Retina (tissue), 1 donor: ENCODE measurements at places on chromosomes 7 and 10.

DNA sequence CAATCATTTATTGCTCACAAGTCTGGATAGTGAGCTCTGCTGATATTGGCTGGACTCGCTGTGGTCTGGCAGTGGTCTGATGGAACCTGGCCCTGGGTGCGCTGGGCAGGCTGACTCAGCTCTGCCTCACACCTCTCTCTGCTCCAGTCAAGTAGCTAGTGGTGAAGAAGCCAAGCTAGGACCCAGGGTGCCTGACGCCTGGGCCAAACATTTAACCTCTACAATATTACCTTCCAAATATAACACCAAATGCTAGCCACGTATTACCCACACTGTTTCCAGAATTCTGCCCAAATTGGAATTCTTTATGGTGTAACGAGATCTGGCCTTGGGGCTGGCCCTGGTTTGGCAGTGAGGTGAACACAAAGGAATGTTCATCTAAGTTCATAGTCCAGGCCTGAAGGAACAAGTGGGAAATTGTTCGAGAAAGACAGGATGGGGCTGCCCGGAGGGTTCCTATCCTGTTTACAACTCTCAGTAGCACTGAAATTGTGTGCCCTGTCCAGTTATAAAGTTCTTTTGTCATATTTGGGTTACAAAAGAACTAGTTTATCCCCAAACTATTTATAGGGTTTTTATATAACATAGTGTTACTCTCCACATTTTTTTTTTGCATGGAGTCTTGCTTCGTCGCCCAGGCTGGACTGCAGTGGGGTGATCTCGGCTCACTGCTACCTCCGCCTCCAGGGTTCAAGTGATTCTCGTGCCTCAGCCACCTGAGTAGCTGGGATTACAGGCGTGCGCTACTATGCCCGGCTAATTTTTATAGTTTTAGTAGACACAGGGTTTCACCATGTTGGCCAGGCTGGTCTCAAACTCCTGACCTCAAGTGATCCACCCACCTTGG, 16.3 kb downstream of the OR2AE1 start:
- DNase-seq, result no peak

DNA sequence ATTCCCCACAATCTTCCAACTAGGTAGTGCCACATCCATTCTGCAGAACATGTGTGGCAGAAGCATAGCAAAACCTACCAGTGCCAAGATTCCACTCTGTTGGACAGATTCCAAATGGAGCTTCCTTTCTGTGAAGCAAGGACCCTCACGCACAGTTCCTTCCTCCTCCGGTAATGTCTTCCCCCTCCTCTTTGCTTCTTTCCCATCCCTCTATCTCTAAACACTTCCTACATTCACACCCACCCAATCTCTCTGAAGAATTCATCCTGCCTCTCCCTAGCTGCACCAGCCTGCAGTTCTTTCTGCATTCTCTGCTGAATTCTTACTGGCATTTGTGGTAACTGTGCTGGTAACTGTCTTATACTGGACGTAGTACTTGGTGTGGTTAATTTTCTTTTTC, 124.9 kb downstream of the RNLS start:
- DNase-seq, result no peak

- no peak for DNase-seq
Observed at GRCh38 chr7:10657201-10657600, 316.5 kb upstream of the PHF14 start.

DNA sequence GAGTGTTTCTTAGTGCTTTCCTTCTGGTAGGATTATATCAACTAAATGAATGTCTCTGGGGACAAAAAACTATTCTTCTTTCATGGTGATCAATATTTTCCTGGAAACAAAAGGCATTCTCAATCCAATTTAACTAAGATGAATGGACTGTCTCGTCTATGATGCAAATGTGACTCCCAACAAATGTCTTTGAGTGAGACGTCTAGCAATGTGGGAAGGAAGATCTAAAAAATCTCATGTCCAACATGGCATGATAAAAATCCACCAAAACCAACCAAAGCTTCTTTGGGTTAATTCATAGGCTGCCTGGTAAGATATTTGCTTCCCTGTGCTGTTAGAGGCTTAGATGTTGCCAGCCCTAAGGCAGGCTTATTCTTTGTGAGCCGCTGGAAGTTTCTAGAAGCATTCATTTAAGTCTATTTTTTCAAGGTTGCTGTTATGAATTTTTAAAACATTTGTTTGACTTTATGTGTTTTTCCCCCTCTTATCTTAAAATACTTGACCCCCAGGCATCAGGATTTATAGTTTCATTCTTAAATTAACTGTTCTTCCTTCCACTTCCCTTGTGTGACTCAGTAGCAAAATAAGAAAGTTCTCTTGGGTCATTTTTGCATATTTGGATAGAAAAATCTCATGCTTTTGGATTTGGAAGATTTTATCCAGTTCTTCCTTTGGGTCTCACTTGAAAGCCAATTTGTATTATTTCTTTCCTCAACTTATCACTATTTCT, 156.3 kb downstream of the NRP1 start:
- no peak for DNase-seq

- DNase-seq, result no peak
Observed at GRCh38 chr7:6889252-6889812, 63.3 kb upstream of the CCZ1B start.
